Calu3 (cell line): ENCODE measurements at places on chromosomes 2 and 18.

DNA sequence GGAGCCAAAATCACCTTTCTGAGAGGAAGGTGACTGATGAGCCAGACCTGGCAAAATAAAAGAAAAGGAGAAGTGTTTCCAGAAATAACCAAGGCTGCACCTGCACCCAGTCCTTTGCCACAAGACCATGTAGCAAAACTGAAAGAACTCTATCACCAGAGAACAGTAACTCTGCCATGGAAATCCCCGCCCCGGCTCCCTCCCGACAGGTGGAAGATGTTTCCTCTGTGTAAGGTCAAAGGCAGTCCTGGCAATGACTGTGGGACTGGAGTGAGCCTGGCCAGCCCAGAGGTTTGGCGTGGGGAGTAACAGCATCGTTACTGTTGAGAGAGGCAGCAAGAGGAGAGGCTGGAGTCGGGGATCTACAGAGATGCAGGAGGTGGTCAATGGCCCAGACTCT, 42.3 kb downstream of the SPRED2 start:
- DNase-seq = no peak

- peak; percentile 29 for DNase-seq
Observed at GRCh38 chr18:2173486-2173885, 397.8 kb downstream of the METTL4 start.

DNA sequence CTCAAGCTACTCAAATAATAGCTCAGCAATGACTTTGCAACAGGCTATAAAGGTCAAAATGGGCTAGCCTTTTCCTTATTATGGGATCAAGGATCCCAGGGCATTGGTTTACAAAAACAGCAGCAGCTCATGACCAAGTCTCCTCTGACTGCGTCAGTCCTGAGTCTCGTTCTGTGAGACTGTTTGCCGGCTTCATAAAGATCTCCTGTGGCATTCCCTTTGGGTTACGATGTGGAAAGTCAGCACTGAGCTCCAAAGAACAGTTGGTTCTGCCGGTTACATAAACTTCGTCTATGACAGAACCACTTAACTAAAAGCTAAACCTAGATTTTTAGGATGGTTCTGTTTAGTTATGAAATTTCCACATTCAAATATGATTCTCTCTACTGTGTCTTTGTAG, 674.9 kb downstream of the ZEB2 start:
- no peak for DNase-seq

DNA sequence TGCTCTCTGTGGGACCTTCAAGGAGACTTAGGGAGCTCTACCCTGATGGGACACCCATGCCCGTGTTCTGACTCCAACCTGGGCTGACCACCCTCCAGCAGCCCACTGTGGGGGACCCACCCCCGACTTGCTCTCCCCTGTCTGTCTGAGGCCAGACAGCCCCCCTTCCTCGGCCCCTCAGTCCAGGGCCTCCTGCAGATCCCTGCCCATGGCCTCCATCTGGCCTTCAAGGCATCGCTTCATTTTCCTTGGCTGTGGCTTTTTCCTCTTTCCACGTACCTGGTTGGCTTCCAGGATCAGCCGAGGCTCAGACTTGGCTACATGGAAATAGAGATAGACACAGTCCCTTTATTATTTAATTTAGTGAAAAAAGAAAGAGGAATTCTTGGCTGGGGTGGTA, 290.0 kb downstream of the CYP26B1 start:
- no peak for DNase-seq

DNA sequence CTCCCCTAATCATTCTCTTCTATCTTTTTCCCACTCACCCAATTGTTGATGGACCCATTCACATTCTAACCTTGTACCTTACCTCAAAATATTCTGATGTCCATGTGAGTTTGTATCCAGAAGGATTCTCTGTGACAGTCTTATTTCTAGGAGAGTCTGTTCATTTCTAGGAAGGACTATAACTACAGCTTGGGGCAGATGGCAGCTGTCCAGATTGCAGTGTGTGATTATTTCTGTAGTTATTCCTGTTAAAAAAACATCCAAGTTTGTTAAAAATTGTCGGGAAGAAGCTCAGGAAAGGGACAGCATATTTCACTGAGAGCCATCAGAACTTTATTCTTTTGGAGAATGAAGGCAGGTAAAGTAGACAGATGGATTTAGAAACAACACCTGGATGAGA, 142.6 kb downstream of the RAPGEF4 start:
- DNase-seq = no peak
